ENCODE measurements at places on chromosomes 3 and 15.

GRCh38 chr3:188064831-188065493 lies 89.0 kb upstream of the LPP start:
- no peak for DNase-seq

- DNase-seq = no peak
These were observed 836.8 kb upstream of the NECTIN3 start for GRCh38 chr3:110234831-110235230.

DNA sequence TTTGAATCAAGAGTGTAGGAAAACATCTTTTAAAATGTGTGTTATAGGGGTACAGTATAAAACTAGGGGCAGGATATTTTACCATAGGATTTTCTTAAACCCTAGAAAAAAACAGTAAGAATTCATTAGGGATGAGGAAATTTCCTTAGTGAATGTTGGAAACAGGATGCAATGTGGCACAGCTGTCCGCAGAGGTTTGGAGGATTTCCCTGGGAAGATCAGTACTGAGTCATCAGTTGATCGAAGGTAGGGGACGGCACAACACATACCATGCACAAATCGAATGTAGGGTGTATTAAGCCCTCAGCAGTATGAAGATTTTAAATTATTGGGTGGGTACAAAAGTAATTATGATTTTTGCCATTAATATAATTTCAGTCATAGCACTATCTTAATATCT lies 49.9 kb downstream of the FNDC3B start:
- no peak for DNase-seq

- no peak for DNase-seq
These were observed at the start of gene ISLR for GRCh38 chr15:74173380-74174218. Gene ISLR, plus strand, starts transcription at chr15:74173710. Its CDS starts 1,149 bp downstream, at chr15:74174859.

GRCh38 chr3:63863150-63864007 lies at the start of the genes ATXN7 and THOC7:
Gene ATXN7, plus strand, starts transcription at chr3:63863867. Its CDS starts 48,732 bp downstream, at chr3:63912599.
Gene THOC7, minus strand, starts transcription at chr3:63863805. Its CDS starts 15 bp downstream, at chr3:63863790.
- no peak for DNase-seq

DNA sequence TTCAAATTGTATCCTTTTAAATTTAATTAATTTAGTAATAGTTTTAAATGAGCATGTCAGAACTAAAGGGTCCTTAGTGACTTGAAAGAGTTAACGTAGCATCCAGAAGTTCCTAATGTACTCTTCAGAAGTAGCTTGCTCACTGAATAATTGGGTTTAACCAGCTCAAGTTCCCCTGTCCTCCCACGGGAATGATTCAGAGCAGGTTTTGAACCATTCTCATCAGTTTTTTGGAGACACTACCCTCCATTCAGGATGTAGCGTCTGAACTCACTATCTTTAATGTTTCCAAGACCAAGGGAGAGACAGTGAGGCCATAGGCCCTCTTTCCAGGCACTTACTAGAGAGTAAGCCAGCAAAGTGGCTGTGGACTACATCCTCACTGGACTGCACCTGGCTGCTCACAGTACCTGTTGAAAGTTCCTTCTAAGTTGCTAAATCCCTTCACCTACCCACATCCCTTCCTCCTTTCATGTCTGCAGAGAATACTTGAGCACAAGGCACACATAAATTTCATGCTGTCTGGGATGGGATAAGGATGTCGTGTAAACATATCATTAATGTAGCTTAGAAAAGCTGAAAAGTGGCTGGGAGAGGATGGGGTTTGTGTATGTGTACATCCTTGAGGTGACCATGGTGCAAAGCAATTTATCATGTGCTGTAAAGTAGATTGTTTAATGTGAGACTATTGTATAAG lies 146.3 kb downstream of the PLCL2 start:
- DNase-seq = no peak

GRCh38 chr3:66229931-66230330 lies 9.1 kb downstream of the SLC25A26 start:
- no peak for DNase-seq

- DNase-seq = no peak
These were observed 443.3 kb downstream of the EPHB1 start for GRCh38 chr3:135238236-135238830.

DNA sequence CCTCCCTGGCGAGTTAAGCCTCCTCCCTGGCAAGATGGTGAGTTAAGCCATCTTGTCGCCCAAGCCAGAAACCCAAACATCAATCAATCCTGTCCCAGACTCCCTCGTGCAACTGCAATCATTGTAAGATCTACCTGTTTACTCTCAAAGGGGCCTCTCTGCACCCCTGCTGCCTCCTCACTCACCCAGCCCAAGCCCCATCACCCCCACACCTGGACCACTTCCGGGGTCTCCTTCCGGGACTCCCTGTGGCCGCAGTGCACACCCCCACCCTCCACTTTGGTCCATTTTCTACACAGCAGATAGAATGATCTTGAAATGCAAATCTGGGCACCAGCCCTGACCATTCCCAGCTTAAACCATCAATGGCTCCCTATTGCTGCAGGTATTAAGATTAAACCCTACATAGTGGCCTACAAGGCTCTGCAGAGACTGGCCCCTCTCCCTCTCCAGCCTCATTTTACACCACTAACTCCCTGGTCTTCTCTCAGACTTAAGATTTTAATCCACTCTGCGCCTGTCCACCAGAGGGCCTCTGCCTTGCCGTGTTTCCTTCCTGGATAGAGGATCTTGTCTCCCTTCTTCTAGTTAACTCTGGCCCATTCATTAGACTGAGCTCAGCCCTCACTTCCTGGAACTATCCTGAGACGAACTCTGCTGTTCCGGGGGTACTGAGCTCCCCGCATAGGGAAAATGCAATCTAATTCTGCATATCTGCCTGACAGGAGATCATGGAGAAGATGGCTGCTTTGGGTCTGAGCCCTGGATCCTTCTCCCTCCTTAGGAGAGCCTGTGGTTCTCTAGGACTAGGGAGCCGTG lies 41.9 kb upstream of the SLC6A1 start:
- no peak for DNase-seq

DNA sequence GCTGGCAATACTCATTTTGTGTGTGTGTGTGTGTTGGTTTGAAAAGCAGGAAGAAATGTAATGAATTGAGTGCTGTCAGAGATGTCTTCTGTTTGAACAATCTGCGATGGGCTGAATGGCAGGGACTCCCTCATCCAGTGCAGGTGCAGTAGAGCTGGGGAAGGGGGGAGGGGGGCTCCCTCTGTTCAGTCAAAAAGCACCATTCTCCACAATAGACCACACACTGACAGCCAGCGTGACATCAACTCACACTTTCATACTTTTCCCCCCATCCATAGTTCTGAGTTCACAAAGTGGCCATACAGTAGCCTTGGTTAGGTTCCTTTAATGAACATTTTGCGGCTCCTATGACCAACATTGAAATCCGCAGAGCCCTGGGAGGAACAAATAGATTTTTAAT lies 10.4 kb downstream of the SOX2 start:
- no peak for DNase-seq

- DNase-seq = no peak
These were observed 3.2 kb downstream of the GLYCTK start for GRCh38 chr3:52290596-52291507.

DNA sequence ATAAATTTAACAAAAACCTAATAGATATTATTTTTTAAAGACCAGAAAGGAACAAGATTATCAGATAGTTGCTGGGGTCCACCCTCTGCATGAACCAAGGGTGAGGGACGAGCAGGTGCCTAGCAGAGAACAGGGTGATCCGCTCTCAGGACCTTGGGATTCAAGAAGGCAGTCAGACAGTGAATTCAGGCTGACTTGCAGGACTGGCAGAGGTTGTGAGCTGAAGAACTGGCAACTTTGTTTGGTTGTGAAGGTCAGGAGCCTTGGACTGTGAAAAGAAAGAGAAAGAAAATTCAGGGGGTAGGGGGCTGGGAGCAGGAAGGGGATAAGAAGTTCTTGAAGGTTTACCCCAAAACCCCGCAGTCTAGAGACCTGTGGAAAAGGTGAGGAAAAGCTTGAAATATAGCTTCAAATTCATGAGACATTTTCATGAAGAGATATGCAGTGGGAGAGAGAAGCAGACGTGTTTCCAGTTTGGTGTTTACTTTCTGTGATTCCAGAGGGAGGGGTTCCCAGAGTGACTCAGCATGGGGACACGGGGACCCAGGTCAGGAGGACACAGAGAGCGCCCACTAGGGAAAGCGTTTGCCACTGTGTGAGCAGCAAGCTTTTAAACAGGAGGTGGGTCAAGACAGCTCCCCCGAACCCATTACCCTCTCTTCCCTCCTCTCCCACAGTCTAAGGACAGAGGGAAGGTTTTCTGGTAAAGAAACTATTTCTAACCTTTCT lies 217.2 kb upstream of the UMPS start:
- no peak for DNase-seq

DNA sequence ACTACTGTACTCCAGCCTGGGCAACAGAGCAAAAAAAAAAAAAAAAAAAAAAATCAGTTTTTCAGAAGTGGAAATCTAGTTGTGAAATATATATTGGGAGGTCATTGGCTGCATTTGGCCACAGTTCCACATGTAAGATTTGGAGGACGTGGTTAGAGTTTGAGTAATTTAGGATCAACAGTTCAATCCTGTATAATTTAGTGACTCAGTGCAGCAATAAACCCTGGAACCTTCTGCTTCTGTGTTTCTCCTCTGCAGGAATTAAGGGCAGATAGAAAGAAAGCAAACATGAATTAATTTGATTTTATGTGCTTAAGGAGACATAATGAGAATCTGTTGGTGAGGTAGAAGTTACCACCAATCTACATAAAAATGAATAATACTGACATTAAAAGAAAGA lies 347.0 kb downstream of the PTPRG start:
- no peak for DNase-seq

DNA sequence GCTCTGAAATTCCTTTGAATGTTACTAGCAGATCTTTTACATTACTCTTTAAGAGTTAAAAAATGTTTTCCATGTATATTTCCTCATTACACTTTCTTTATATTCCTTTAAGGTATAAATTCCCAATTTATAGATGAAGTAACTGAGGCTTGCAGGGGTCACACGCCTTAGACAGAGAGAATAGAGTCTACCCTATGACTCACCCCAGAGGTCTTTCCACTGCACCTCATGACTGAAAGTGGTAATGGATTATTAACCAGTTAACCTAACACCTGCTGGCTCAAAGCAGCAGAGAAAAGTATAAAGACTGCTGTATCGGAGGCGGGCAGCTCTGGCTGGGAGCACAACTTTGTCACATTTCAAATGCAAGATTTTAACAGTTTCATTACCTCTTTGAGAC lies 37.7 kb downstream of the LDHAL6B start:
- no peak for DNase-seq

GRCh38 chr3:146020969-146021368 lies 140.0 kb downstream of the PLOD2 start:
- no peak for DNase-seq

DNA sequence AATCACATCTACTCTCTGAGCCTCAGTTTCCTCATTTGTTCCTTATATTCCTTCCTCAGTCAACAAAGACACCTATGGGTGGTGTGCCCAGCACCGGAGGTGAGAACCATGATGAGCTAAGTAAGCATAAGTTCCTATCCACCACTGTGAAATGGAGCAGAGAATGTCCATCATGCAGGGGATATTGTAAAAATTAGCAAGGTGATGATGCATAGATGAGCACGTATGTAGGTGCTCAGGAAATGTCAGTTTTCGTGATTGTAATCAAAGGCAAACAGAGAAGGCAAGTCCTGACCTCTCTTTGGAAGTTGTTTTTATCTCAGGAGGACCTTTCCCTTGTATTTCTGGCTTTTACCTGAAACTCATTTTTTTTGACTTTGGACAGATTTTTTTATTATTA lies 165.4 kb downstream of the GHSR start:
- DNase-seq = no peak

- no peak for DNase-seq
These were observed 212.5 kb upstream of the CNTN6 start for GRCh38 chr3:880371-880770.

DNA sequence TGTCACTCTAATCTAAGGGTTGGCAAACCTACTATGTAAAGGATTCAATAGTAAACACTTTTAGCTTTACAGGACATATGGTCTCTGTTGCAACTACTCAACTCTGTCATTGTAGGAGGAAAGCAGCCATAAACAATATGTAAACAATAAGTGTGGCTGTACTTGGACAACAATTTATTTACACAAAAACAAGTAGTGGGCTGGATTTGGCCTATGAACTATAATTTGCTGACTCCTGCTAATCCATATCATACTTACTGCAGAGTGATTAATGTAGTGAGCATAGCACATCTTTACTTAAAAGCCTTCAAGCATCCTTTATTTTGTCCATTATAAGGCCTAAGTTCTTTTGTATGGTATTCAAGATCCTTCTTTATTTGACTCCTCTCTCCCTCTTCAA lies 441.9 kb downstream of the ZIC1 start:
- no peak for DNase-seq

GRCh38 chr3:50154476-50154839 lies 666 bp upstream of the SEMA3F start:
- no peak for DNase-seq

DNA sequence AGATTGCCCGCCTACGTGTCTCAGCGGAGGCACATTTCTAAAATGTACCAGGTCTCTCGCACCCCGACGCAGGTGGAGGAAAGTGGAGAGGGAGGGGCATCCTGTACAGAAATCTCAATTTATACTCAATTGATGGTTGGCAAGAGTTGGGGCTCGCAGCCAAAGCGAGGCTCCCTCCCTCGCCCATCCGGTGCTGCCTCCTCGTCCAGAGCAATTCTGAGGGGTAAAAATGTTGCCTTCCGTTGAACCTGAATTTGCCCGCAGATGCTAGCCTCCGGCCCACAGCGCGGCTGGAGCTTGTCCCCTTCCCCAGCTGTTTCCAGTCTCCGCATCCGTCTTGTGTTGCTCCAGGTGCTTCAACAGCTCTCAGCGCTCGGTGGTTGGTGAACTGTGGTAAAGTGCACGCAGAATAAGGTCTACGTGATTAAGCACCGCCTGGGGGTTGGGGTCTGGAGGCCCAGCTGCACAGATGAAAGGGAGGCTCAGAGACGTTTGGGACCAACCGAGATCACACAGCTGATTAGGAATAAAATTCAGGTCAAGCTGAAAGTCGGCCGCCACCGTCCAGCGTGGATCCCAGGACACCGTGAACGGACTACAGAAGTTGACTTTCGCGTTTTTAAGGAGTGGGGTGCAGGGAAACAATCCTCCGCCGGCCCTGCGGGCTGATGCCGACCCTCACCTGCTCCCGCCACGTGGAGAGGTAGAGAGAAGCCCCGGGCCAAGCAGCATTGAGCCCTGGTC lies 846 bp upstream of the POLG start:
- no peak for DNase-seq

- DNase-seq = no peak
These were observed 80.6 kb upstream of the BHLHE40 start for GRCh38 chr3:4898454-4899313.

DNA sequence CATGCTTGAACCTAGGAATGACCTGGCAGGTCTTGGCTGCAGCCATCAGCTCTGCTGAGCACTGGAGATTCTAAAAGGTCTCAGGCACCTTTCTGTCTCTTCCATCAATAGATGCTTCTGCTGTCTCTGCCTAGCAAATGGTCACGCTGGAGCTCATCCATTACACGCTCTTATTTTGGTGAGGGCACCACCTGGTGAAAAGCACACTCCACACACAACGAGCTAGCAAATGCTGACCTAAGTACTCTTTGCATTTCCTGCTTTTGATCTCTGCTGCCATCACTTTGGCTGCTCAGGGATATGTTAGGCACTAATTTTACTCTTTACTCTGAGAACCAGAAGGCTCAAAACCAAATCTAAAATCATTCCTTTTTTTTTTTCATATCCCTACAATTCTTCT lies 91.3 kb downstream of the RAB11A start:
- DNase-seq = no peak

GRCh38 chr3:13201851-13202250 lies 128.6 kb upstream of the IQSEC1 start:
- no peak for DNase-seq

Data from NCI-H187 treated with DMSO at 0.1 percent for 48 hours (cell line).